Activated CD8-positive, alpha-beta memory T cell treated with anti-CD3 and anti-CD28 coated beads for 1 hour (primary cell): ENCODE measurements at places on chromosomes 4 and X.

DNA sequence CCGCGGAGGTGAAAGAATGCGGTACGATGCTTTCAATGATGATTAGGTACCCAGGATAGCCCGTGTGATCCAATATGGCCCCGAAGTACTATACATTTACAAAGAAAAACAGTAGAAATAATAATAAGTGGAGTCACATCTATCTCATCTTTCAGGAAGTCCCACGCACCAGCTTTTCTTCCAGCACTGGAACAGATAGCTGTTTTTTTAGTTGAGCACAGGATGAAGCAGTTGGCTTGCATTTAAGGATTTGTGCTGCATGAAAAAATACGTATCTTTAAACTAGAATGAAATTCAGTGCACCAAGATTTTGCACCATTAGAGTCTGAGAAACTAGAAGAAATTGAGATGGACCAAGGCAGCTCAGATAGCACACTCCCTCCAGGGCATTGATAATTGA is 44.1 kb downstream of the SMIM20 start:
- no peak for DNase-seq

GRCh38 chrX:17030092-17030491 is 83.6 kb downstream of the REPS2 start:
- no peak for DNase-seq

- no peak for DNase-seq
Observed at GRCh38 chr4:80419946-80420345, 84.4 kb downstream of the CFAP299 start.

DNA sequence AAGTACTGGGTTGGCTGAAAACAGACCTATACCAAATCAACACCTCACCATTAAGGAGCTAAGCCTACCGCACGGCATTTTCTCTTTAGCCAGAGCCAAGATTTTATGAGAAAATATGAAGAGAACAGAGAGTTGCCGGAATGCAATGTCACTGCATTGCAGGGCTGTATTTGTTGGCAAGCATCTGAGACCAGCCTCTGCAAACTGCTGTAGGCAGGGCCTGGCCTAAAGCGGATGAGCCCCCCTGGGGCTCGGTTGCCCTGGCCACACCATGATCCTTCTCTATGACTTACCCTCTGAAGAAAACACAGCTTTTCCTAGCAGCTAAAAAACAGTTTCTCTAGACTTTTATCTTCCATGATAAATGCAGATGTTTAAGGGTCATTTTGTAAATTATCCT is 120.5 kb upstream of the SORBS2 start:
- DNase-seq = no peak

- DNase-seq = no peak
Observed at GRCh38 chr4:188606635-188607034, 467.4 kb downstream of the TRIML1 start.

DNA sequence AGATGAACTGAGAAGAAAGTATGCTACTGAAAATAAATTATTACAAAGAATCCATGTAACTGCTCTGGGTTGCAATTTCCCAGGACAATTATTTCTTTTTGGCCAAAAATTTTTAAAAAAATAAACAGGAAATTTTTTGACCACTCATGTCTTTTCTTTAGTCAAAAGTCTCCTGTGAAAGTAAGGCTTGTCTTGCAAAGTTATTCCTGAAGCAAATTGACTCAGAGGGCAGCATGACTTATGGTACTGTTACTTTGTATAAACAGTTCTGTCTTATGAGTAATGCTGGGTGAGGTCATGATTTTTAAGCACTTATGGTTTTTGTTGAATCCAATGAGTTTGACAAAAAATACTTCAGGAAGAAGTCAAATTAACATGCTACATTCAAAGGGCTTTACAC is 292.8 kb upstream of the ARSJ start:
- DNase-seq = no peak

DNA sequence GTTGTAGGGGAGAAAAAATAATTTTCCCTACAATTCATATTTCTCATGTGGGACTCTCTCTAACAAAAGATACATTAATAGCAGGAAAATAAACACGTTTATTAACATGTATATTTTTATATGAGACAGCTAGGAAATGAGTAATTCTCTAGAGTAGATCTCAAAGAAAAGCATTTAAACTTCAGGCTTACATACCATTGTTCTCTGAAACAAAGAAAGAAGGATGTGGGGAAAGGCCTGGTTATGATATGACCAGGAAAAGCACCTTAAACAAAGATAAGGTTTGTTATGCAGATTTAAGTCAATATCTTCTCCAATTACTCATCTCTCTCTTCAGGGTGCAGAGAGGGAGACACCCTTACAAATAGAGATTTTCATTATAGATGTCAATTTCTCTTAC is 131.3 kb downstream of the SLC7A11 start:
- DNase-seq = no peak

DNA sequence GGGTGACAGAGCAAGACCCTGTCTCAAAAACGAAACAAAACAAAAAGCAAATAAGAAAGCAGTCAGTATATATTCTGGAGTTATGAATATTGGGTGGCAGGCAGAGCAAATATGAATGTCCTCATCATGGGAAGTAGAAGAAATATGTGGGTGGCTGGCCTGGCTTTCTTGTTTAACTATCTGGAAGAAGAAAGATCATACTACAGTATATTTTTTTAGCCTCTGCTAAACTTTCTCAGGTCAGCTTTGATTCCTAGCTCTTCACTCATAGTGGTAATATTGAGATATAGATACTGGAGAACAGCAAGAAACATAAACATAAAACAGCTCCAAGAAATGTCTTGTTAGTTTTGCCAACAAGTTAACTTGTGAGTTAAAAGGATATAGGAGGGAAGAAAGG is 192.5 kb downstream of the SOWAHB start:
- DNase-seq = no peak

DNA sequence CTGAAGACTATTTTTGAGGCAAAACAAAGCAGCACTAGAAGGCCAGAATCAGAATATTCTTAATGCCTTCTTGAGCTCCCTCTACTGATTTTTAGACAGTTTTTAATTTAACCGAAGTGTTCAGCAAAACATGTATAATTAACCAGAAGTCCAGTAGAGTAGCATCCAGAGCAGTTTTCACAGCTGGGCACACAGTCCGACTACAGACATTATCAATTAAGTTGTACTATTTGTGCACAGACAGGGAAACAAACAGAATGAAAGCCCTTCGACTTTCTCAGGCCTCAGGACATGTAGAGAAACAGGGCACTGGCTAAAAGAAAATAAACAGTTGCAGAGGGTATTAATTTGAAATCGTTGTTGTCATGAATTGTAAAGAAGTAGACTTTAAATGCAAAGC is 11.9 kb downstream of the FSTL5 start:
- DNase-seq = no peak

GRCh38 chr4:152419809-152420208 is 116.1 kb downstream of the FBXW7 start:
- no peak for DNase-seq

DNA sequence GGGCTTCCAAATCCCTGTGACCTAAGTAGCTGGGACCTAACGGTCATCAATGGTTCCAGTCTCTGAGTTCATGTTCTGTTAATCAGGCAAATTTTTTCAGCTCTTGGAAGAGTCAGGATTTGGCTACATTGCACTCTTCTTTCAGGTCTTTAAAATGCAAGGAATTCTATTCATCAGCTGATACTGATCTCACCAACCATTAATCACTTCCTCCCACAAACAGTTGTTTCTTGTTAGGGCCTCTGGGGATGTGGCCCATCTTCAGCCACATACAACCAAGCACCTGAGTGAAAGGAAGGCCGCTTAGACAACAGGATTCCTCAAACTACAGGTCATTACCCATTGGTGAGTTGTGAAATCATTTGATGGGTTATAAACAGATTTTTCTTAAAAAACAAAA is 71.7 kb downstream of the FANCB start:
- no peak for DNase-seq

GRCh38 chr4:163666332-163666873 is 171.9 kb downstream of the TMA16 start:
- no peak for DNase-seq

DNA sequence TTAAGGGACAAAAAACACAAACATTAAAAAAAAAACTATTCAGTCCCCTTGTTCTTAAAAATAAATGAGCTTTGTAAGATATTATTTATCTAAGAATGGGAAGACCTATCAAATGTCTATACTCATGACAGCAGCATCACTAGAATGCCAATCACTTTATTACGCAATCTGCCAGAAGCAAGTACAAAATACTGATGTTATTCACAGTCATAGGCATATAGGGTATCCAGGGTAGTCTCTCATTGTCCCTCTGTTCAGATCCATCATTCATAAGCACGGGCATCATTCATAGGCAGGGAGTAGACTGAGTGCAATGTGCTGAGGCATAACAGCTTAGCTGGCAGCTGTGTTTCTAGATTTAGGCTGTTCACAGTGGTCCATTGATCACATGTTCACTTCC is 109.1 kb downstream of the EPHA5 start:
- DNase-seq = no peak

GRCh38 chr4:126553248-126553647 is 1079.5 kb upstream of the INTU start:
- no peak for DNase-seq

GRCh38 chr4:138975225-138975624 is 40.4 kb upstream of the NOCT start:
- DNase-seq = no peak

DNA sequence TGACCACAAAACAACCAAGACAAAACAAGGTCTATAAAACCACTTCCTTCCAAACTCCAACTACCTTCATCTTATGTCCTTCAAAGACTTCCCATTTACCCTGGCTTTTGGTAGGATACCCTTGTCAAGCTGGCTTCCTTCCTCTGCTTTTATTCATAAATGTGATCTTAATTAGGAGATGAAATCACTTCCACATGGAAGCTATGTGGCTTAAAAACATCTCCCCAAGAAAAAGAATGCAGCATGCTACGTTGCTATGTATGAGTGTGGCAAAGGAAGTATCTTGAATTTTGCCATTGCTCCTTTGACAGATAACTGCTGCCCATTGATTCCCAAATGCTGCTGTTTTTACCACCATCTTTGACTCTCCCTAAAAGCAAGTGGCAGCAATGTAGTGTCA is 46.4 kb upstream of the VEGFD start:
- DNase-seq = no peak

DNA sequence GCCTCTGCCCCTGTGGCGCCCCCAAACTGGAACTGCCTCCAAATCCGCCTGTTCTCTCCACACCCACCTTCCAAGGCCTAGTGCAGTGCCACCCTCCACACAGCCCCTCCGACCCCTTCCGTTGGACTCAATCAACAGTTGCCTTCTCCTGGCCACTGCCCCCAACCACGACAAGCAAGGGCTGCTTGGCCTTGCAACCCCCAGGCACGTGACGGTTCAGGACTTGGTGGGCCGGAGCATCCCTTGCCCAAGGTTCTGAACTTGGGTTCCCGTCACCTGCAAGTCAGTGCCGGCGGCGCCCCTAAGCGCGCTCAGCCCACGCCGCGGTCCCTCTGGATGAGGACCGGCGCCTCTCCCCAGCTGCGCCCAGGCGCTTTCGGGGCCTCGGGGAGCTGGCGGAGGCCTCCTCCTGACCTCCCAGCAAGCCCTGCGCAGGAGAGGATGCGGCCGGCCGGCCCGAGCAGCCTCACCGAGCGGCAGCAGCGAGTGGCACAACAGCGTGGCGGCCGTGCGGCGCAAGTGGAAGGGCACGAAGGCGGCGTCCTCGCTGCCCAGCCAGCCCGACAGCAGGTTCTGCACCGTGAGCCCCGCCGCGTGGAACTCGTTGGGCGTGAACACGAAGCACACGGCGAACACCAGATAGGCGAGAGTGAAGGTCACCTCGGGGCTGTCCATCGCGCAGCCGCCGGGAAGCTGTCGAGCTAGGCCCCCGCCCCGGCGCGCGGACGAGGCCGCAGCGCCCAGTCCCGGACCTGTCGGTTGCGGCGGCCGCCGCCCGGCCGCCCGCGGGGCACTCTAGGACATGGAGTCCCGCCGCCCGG is 750 bp downstream of the TMEM129 start:
- DNase-seq = no peak

GRCh38 chr4:107801766-107802211 is 22.9 kb upstream of the SGMS2 start:
- no peak for DNase-seq

DNA sequence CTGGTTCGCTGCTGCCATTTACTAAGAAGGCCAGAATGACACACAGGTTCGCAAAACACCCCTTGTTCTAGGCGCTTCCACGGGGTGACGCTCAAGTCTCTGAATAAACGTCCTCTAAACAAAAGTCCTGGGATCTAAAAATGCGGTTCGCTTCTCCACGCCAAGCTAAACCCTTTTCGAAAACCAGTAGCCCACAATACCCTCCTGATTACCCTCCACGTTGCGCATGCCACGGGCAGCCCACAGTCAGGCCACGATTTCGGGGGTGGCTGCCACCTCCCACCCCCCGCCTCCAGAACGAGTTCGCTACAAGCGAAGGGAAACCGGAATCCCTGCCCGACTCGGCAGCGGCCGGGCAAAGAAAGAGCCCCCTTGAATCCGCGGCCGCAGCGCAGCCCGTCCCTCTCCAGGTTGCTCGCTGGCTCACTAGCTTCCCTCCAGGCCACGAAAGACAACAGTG is 423 bp downstream of the RPL39 start:
- no peak for DNase-seq

GRCh38 chr4:184850431-184851199 is 24.8 kb upstream of the ACSL1 start:
- DNase-seq = no peak

DNA sequence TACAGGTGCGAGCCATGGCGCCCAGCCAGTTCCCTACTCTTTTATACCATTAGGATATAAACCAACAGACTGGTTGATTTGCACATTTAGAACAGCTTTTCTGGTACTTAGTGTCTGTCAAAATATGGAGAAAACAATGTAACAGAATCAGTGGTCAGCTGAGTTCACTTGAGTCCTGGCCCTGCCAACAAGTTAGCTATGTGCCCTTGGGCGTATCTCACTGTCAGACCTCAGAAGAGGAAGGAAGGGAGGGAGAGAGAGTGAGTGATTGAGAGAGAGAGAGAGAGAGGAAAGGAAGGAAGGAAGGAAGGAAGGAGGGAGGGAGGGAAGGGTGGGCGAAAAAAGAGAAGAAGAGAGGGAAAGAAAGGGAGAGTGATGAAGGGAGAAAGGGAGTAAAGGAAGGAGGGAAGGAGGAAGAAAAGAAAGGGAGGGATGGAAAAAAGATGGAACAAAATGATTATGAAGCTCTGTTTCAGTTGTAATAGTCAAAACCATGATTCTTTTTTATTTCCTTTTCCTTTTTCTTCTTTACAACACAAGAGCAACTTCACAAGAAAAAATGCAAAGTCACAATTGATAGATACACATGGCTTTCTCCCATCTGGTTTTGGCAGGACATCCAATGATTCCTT is 55.7 kb upstream of the PDGFRA start:
- no peak for DNase-seq
